ENCODE measurements at places on chromosomes 7 and 10.

DNA sequence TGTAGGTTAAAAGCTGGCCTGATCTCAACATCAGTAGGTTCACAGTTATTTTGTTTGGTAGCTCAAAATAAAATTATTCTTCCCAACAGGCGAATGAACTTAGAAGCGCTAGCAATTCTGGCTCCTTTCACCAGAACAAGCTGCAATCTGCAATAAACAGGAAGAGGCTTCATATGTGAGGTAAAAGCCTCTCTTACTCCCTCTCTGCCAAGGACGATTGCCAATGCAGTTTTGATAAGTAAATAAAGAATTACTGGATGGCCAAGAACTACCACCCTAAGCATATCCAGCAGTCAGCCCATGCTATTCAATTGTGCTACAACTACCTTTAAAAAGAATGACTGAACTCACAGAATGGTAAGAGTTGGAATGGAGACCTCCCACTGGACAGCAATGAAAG, 150.0 kb upstream of the LAMB4 start:
- no peak for DNase-seq

DNA sequence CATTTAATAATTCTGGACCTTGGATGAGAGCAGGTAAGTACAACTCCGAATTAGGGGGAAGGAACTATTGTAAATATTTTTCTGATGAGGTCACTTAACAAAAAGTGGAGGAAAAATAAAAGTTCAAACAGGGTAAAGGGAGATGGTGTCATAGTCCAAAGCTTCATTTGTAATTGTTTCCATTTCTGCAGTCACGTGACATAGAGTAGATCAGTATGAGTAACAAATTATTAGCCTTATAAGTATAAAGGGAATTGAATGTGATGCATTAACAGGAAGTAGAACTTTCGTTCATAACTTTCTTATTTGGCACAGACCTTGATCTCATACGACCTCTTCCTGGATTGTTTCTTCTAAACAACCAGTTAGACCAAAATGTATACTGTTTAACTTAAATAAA, 347.2 kb upstream of the TPK1 start:
- DNase-seq = no peak

- DNase-seq = no peak
Measured at GRCh38 chr10:70604106-70604505, 1.6 kb upstream of the PRF1 start.

DNA sequence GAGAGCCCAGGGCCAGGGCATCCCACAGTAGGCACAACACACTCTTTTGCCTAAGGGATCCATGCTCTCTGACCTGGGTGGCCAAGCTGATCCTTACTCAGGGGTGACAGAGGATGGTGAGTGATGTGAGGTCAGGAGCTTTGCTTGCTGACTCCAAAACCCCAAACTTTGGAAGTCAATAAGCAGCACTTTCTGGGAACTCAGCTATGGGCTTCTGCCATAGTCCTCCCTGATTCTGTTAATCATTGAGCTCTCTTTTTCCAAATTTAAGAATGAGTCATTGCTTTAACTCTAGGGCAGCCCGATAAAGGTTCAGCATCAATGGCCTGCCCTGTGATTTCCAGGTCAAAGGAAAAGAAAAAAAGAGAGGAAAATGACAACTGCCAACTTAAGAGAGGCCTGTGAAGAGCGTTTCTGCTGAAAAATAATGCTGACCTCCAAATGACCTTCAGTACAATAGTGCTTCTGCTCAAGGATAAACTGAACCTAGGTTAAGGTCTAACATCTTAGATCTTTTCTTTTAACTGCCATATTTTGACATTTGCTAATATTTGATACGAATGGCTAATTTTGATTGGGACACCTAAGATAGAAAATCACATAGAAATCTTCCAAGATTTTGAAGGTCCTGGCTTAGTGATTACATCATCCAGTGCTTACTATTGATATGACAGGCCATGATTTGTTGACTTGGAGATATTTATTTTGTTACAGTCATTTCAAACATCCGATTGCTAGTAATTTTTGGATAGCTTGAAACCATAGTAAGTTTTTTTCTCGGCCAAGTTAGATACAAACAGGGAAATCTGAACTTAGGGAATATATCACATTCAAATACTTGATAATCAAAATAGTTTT, 20.8 kb upstream of the RELN start:
- DNase-seq = no peak

DNA sequence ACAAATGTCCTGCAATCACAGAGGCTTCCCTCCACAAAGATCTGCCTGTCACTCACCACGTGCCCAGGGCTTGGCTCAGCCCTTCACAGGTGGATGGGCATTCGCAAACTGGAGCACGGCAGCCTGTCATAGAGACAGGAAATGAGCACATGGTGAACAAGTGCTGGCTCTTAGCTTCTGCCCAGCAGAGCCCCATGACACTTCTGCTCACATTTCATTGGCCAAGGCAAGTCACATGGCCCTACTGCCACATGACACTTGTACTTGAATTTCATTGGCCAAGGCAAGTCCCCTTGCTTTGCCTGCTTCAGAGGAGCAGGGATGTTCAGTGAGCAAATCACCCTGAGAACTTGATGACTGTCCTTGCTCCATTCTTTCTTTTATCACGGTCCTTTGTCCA, 110.8 kb upstream of the PPP2R2D start:
- no peak for DNase-seq

DNA sequence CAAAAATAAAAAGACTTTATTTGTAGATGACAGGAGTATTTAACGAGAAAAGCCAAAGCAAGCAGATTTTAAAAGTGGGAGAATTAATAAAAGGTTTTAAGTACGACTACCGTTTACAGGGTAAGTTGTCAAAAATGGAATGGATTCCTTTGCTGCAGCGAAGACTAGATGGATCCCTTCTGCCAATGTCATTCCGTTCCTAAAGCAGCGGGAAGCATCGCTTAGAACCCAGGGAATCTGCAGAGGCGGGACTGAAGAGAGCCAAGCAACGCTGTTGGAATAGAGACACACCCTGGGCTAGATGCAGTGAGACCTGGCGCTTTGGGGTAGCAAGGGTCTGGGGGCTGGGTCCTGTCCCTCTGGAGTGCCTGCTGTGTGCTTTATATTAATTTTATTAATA, 303.1 kb upstream of the MKI67 start:
- no peak for DNase-seq

- no peak for DNase-seq
Measured at GRCh38 chr7:13790611-13791010, 198.9 kb downstream of the ETV1 start.

GRCh38 chr10:101867931-101868330, 24.3 kb upstream of the KCNIP2 start:
- no peak for DNase-seq

GRCh38 chr7:70072220-70072619, 473.9 kb downstream of the AUTS2 start:
- DNase-seq = no peak

DNA sequence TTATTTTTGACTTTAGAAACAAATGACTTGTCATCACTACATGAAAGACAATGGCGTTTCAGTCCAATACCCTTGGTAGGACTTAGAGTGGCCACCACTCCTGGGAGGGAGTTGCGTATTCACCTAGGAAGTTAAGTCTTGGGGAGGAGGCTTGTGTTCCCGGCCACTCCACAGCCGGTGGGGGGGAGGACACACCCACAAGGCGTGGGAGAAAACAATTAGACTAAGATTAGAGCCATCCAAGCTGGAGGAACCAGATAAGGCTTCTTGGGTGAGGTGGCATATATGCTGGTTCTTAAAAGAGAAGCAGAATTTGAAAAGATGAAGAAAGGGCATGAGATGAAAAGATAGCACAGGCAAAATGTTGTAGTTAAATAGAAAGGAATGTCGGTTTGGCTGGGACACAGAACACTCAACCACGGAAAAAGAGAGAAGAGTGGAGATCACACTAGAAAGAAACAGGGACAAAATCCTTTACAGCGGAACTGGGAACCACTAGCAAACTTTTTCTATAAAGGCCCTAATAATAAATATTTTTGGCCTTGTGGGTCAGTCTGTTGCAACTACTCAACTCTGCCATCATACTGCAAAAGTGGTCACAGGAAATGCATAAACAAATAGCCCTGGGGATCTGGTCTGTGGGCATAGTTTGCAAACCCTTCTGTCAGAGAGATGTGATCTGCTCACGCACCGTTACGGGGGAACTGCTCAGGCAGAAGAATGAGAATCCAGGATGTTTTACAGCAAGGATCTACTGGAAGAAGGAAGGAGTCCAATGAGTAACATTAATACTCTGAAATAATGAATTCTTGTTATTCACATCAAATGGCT, 651.8 kb downstream of the PARD3 start:
- DNase-seq = no peak
